EH (cell line): ENCODE measurements at places on chromosomes 4 and X.

- DNase-seq: no peak
Measured at GRCh38 chr4:185626798-185627197, 91.5 kb upstream of the PDLIM3 start.

GRCh38 chr4:1757836-1758235, 35.3 kb upstream of the FGFR3 start:
- DNase-seq: no peak

GRCh38 chr4:77959566-77960338, 97.1 kb downstream of the MRPL1 start:
- DNase-seq: peak; percentile 54

- no peak for DNase-seq
Measured at GRCh38 chrX:6163721-6164120, 64.9 kb downstream of the NLGN4X start.

DNA sequence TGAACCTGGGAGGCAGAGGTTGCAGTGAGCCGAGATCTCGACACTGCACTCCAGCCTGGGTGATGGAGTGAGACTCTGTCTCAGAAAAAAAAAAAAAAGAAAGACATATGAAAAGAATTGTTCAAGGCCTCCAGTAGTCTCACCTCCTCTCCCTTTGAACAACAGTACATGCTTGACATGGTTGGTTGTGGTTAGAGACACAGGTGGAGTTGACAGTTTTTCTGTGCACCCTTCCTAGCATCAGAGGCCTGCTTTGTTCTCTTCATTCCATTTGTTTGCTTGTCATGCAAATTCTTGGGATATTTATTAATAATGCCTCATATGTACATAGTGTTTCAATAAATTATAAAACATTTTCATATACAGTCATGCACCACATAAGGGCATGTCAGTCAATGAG, 18.3 kb upstream of the PDCL2 start:
- DNase-seq: no peak

GRCh38 chr4:26819478-26820095, 41.1 kb upstream of the STIM2 start:
- no peak for DNase-seq

- no peak for DNase-seq
Measured at GRCh38 chrX:134736356-134736755, 78.1 kb upstream of the PLAC1 start.

- DNase-seq: no peak
Measured at GRCh38 chr4:78162342-78162741, 105.2 kb downstream of the FRAS1 start.

- DNase-seq: no peak
Measured at GRCh38 chrX:8462488-8462887, 2.1 kb upstream of the VCX3B start.

DNA sequence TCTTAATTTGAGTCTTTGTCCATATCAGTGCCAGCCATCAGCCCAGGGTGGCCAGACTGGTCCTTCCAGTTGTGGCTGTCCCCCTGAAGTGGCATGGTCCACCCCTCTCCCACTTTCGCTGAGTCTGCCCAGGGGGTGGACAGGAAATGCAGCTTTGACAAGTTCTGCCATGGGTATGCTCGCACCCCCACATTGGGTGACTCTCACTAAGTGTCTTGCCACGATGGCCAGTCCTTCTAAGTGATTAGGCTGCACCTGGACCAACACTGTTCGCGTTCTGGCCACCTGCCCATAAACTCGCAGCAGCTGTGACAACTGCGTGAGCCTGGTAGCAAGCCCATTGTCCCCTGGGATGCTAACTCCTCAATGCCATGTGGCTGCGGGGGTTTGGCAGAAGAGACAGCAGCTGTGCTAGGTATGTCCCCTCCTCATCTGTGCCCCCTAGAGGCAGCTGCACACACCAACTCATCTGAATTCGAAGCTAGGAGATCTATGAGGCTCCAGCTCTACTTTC, 10.0 kb upstream of the LNX1 start:
- peak; percentile 24 for DNase-seq

GRCh38 chrX:151870602-151871001, 42.1 kb upstream of the MAGEA4 start:
- peak; percentile 89 for DNase-seq

- no peak for DNase-seq
Measured at GRCh38 chr4:67926485-67926884, 36.8 kb downstream of the TMPRSS11A start.

DNA sequence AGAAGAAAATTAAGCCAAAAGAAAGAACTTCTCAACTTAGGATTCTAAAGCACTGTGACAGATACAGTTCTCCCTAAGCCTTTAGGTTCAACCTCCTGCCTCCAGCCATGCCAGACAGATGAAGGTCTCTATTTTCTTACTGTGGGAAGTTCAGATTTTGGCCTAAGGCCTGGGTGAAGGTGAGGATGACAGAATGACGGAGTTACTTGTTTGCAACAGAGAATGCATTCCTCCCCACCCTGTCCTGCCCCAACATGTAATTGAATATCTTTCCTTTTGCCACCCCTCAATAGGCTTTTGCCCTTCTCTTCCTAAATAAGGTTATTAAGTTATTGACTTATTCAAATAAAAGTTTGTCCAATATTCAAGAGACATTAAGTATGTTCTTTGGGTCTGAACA, 25.6 kb downstream of the SLC16A2 start:
- no peak for DNase-seq
